ENCODE measurements at places on chromosomes 3 and 15.

DNA sequence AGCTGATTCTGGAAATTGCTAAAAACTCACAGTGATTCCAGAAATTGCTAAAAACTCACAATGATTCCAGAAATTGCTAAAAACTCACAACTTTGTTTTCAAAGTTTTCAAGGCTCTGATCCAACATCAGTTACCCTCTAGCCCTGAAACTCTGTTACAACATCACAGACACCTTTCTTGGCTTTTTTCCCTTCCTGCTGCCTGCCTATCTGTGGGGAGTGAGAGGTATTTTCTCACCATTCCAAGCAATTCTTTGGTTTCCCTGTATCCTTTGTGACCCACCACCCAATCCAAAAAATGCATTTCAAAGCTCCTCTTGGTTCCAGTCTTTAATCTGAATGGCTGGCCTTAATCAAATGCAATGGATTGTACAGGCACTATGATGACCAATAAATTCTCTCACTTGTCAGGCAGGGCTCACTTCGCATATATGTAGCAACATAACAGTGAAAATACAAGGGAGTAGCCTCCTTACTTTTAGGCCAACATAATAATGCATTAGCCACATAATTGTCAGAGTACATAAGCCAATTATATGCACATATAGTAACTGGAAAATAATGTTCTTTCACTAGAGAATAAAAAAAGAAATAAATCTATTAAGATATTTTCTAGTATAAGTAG lies 1139.0 kb downstream of the ROBO2 start:
- no peak for DNase-seq

DNA sequence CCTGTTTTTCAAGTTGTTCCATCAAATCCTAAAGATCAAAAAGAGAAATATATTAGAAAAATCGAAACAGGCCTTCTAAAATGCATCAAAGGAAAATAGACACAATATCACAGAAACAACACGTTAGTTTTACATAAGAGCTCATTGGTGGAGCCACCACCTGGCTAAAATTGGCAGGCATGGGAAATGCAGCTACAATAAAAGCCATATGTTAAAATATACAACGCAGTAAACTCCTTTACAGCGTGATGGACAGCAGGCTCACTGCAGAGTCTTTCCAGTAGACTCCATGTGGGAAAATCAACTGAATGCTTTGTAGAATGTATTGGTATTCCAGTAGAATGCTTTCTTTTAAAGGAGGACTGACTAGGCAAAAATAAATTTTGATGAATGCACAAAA lies 40.9 kb upstream of the MYO5C start:
- DNase-seq: no peak

- DNase-seq: no peak
Measured at GRCh38 chr15:61017627-61018026, 211.5 kb downstream of the RORA start.

- DNase-seq: peak; percentile 24
Measured at GRCh38 chr3:50572158-50572557, 2.8 kb downstream of the HEMK1 start.

DNA sequence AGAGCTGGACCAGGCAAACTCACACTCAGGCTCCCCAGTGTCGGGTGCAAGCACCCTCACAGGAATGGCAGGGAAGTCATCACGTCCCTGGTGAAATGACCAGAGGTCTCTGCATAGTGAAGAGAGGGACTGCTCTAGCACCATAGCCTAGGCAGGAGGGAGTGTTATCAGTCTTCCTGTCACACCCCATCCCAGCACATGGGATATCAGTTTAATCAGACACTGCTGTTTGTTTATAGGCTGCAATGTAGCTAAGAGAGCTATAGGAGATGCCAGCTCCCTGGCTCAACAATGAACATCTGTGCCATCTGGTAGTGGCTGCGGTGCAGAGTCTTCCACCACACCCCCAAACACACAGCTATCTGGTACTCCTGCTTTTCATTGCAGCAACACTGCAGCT lies 776.6 kb downstream of the ZNF385D start:
- no peak for DNase-seq

GRCh38 chr15:78083687-78084448 lies 6.4 kb upstream of the TBC1D2B start:
- no peak for DNase-seq

- peak; percentile 45 for DNase-seq
Measured at GRCh38 chr3:35908366-35909232, 269.3 kb downstream of the ARPP21 start.

DNA sequence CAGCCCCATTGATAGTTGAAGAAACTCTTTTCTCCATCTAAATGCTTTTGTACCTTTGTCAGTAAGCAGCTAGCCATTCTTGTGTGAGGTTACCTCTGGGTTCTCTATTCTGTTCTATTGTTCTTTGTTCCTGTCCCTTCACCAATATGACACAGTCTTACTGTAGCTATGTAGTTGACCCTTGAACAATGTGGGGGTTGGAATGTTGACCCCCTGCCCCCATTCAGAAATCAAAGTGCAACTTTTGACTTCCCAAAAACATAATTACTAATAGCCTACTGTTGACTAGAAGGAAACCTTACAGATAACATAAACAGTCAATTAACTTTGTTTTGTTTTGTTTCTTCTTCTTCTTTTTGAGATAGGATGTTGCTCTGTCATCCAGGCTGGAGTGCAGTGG lies 18.7 kb downstream of the KLHL18 start:
- no peak for DNase-seq

DNA sequence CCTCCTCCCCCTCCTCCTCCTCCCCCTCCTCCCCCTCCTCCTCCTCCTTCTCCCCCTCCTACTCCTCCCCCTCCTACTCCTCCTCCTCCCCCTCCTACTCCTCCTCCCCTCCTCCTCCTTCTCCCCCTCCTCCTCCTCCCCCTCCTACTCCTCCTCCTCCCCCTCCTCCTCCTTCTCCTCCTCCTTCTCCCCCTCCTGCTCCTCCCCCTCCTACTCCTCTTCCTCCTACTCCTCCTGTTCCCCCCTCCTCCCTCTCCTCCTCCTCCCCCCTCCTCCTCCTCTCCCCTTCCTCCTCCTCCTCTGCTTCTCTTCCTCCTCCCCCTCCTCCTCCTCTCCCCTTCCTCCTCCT lies 17.1 kb upstream of the EPHB3 start:
- DNase-seq: no peak

DNA sequence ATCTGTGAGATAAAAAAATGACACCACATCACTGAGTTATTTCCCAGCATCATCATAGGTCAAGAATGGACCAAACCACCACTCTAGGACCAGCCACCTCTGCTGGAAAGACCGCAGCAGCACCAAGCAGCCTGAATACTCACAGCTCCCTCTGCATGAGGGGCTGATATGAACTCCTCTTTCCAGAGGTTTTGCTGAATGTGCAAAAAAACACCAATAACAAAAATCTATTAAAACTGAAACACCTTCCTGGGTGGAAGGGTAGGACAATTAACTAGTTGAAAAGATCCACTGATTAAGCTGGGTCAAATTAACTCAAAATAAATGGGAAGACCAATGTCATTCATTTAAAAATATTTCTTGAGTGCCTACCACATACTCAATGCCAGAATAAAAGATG lies 28.9 kb upstream of the KCNMB3 start:
- no peak for DNase-seq

GRCh38 chr3:17194116-17194515 lies 309.4 kb downstream of the PLCL2 start:
- no peak for DNase-seq

DNA sequence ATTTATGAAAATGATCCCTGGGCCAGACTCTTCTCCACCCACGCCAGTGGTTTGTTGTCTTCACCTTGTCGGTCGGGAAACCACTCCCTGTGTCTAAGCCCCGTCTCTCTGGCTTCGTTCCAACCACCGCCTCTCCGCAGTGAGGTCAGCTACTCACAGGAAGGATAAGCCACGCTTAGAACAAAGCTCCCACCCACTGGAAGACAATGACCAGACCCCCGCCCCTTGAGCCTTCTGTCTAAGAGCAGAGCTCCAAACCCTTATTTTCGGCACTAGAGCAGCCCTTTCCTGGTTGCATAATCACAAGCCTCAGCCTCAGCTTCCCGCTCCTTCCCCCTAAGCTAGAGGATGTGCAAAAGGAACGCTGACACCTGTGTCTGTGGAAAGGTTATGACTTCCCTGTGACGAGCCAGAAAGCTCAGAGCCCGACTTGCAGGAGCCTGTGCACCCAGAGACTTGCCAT lies 114.9 kb upstream of the MEF2A start:
- DNase-seq: no peak

GRCh38 chr15:39142500-39142899 lies 438.4 kb upstream of the THBS1 start:
- no peak for DNase-seq
